Foreskin keratinocyte (primary cell): ENCODE measurements at places on chromosomes 3 and 15. TPM values are rescaled to one million over a fixed set of nuclear protein-coding genes. Genes with fewer than 3 reads are reported as not detected.

GRCh38 chr3:111668888-111669488, 73.8 kb upstream of the ZBED2 start:
- DNase-seq: peak; percentile 61

DNA sequence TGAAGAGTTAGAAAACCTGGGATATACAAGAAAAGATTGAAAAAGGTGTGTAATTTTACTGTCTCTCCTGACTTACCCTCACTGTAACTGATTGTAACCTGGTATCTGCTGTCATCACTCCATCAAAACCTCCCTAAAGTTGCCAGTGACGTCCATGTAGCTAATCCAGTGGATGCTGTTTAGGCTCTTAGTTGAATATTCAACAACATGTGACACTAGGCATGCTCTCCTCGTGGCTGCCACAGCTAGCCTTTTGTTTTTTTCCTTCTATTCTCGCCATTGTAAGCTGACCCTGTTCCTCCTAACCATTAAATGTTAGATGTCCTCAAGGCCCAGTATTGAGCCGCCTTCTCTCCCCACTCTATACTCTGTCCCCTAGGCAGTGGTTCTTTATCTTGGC, 41.6 kb downstream of the GADL1 start:
- DNase-seq: no peak

Gene SPTBN5
- 0.35 and 1.1 TPM in 2 replicates for polyA plus RNA-seq

DNA sequence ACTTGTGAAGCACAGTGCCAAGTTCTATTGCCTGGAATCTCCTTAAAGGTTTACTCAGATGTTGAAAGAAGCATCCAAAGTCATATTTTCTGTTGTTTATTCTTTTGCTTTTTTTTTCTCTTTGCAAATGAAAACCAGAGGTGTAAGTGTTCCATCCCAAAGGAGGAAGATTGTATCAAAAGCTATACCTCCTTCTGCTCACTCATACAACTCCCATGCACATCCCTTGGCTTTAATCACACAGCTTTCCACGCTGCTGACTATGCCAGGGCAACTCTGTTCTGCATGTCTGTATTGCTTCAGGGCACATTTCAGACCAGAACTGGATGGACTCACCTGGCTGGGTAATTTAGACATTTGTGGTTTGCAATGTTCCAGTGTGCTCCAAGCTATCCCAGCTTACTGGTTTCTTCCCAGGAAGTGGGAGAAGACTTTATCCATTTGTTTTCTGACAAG, 399.6 kb upstream of the TBL1XR1 start:
- DNase-seq: peak; percentile 93

DNA sequence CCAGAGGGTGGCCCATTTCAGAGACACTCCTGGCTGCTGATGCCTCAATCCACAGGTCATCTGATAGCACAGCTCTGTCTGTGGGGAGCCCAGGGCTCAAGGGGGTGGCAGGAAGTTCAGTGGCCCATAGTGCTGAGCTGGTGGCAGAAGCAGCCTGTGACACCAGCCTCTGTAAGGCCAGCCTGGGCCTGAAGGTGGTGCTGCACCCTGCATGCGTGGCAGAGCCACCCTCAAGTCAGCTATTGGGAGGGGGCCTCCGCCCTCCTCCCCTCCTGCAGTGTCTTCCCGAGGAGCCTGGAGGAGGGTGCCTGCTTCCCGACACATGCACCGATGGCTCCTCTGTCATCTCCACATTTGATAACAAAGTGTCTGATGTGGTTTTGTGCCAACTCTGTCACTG, 3.0 kb downstream of the PLA1A start:
- no peak for DNase-seq

Gene TMEM40
- 419 and 626 TPM in 2 replicates for polyA plus RNA-seq

DNA sequence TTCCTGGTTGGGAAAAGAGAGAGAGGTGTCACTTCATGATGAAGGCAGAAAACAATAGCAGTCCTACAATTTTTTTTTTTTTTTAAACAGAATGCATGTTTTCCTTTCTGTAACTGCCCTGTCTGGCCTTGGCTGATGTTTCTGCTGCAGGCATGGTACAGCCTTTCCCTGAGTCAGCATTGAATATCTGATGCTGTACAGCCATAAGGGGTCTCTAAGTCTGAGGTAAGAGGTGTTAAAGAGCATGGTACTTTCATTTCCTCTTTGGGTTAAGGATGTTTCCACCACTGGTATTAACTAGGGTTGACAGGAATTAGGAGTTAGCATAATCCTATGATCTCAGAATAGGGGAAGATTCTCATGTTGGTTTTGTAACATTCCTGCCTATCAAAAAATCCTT, 147.4 kb downstream of the CHST2 start:
- DNase-seq: no peak

Gene ADIPOQ
- polyA plus RNA-seq: not detected in 2 replicates

- no peak for DNase-seq
Observed at GRCh38 chr3:9230596-9230995, 18.9 kb downstream of the SRGAP3 start.

GRCh38 chr3:192847941-192848340, 69.7 kb downstream of the MB21D2 start:
- no peak for DNase-seq

GRCh38 chr3:45965253-45965652, 22.0 kb downstream of the CXCR6 start:
- no peak for DNase-seq

DNA sequence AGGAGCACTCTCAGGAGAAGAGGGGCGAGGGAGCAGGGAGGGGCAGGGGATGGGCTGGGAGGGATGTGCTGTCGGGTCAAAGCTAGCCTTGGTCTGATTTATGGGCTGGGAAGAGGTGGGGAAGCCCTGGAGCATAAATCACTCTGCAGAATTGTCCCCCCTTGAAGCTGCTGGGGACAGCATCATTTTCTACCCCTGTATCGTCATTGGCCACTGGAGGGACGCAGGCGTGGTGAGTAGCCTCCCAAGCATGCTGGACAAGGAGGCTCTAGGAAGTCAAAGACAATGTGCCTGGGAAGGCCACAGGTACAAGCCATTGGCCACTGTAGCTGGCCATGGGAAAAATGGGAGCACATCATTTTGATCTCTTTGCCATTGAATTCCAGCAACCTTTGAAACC, 175.5 kb upstream of the CTDSPL start:
- DNase-seq: no peak

DNA sequence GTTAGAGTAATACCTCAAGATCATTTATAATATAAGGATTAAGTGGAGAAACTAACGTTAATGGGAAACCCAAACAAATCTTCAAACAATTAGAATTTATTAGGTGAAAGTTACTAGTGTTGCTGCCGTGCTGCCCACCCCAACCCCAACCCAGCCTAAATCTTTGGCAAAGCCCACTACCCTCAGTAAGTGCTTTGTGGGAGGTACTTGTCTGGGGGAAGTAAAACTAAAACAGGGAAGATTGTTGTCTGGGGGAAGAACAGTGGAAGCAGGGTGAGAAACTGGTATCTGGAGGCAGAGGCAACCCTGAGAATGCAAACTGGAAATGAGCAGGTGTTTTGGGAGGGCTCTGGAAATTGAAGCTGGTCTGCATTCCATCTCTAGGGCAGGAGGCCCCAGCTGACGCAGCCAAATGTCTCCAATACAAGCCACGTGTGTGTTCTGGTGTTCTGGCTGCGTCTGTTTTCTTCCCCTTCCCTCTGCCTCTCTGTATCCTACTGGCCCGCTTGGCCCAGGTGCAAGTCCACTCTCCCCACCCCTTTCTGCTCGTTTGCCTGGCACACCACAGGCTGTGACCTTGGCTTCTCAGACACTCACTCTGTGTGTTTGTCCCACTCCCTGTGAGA, 32.7 kb downstream of the FEM1B start:
- no peak for DNase-seq

- DNase-seq: no peak
Observed at GRCh38 chr3:195849322-195850074, 37.8 kb upstream of the MUC4 start.

GRCh38 chr3:179398574-179399231, 51.2 kb downstream of the MFN1 start:
- no peak for DNase-seq
